8988T (cell line): ENCODE measurements at places on chromosomes 5 and 9.

DNA sequence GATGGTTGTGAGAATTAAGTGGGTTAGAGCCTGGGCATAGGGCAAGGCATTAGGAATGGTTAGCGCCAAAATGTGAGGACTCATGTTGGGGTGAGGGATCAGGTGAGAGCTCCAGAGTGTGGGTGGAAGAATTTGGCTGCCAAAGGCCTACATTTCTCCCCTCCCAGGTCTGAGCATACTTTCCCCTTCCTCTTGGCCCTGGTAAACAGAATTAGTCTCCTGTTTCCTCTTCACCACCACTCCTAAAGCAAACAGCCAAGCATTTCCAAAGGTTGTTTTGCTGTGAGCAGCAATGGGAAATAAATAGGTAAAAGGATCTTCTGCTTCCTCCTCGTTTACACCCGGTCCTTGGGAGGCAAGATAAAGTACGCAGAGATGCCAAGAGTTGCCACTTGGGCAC is 132.5 kb downstream of the ZSWIM6 start:
- DNase-seq, result no peak

- no peak for DNase-seq
Observed at GRCh38 chr5:78927657-78928282, 57.3 kb downstream of the ARSB start.

DNA sequence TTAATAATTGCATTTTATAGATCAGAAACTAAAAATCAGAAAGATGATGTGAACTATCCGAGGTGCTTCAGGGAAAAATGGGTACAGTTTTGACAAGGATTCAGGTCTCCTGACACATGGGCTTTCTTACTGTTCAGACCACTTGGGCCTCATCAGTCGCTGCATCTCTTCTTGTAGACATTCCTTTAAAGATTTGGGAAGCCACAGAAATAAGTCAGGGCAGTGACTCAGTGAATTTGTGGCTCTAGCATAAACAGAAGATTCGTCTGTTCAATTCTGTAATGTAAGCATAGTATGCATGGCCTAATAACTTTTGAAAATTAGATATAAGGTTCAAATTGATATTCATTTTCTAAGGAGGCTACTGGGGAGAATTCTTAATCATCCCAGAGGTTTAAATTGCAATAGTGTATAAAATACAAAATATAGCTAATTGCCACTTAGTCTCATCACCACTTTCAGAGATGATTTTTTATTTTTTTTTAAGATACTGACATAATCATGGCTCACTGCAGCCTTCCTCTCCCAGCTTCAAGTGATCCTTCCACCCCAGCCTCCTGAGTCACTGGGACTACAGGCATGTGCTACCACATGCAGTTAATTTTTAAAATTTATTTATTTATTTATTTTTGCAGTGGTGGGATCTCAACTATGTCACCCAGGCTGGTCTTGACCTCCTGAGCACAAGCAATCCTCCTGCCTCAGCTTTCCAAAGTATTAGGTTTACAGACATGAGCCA is 48.9 kb downstream of the RASEF start:
- DNase-seq, result no peak

- DNase-seq, result no peak
Observed at GRCh38 chr5:176769911-176770310, 40.4 kb upstream of the UNC5A start.

DNA sequence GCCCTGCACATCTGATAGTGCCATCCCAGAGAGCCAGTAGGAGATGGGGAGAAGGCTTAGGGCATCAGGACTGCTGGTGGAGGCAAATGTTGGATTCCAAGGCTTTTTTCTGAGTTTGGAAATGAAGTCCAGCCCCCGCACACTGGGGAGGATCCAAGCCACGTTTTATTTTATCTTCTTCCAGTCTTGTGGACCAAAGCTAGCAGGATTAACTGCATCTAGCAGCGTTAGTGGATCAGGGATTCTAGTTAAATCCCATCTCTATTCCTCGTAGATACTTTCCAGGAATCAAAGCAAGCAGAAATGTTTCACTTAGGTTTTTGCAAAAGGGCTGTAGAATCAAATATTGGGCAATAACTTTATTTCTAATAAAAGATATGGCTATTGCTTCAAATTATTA is 114.7 kb upstream of the OR13F1 start:
- DNase-seq, result no peak
